GM03348 (cell line): ENCODE measurements at places on chromosomes 6 and 20.

- DNase-seq = peak; percentile 68
Measured at GRCh38 chr20:58891718-58892140, 39.2 kb downstream of the GNAS start.

GRCh38 chr6:28258877-28259777 is at the start of gene NKAPL:
NKAPL (plus strand) TSS chr6:28259297; CDS start chr6:28259372, 75 bp downstream.
- peak; percentile 66 for DNase-seq

GRCh38 chr6:13405961-13406477 is 77.7 kb upstream of the TBC1D7 start:
- DNase-seq = no peak

DNA sequence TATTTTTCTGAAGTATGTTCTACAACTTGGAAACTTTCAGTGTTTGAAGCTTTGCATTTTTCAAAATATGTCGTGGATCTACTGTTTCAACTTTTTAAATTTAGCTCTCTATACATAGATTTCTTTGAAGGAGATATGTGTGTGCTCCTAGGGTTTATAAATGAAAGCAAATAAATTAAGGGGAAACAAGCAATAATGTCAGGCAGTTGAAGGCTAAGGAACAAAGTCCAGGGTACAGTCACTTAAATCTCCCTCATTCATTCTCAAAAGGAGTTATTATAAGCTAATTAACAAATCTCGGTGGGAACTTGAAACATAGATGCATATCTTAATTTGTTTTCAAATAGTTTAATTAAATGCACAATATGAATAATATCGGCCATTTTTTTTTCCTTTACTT is 79.4 kb downstream of the SAMD5 start:
- DNase-seq = no peak

DNA sequence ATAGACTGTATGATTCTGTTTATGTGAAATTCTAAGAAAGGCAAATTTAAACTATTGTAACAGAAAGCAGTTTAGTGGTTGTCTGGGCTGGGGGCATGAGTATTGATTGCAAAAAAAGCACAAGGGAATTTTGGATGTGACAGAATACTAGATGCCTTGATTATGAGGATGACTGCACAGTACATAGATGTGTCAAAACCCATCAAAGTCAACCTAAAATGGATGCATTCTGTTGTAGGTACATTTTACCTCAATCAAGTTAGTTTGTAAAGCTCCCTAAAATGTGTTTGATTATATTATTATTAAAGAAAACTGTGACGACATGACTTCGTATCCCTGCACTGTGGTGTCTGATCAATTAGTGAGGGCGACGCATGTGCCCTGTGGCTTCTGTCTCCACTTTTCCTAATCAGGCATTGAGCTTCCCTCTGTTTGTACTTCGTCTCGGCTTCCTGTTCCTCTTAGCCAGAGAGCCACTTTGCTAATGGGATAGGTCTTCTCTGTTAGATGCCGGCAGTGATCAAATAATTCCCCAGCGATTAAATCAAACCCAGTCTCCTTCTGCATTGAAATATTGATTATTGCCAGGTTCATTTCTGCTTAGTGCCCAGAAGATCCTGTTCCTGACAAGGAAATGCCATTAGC is 118.3 kb upstream of the GGTLC1 start:
- no peak for DNase-seq

DNA sequence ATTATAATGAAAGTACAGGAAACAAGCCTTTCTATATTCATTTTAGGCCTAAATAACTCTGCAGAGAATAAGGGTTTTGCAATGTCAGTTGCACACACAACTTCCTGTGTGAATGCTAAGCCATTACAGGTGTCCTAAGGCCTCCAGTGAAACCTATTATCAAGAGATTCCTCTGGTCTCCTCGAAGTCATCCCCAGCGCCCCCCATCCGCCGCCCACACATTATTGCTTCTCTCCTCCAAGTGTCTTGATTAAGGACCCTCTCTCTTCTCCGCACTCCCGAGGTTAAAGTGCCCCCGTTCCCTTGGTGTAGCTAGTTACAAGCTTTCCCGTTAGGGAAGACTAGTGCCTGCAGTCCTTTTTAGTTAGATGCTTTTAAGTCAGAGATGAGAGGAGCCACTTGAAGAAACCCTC is 1.3 kb downstream of the HIVEP2 start:
- DNase-seq = peak; percentile 16

- DNase-seq = no peak
Measured at GRCh38 chr6:33990061-33990541, 155.8 kb downstream of the GRM4 start.

GRCh38 chr20:59365611-59366285 is 65.3 kb downstream of the EDN3 start:
- DNase-seq = no peak

DNA sequence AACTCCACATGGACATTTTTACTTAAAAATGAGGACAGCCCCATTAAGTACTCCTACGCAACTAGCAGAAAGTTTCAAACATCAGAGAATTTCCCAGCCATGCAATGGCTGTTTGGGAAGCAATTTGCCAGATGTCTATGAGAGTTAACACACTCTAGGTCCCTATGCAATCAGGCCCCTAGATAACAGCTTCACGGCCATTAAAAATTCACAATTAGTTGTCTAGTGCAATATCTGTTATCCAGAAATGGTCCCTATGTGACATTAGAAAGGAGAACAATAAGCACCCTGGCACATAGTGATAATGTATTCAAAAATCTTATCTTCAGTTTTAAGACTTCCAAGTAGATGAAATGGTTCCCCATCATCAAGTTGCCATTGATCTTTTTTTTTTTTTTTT is 174.3 kb upstream of the NRSN1 start:
- DNase-seq = no peak

GRCh38 chr20:46192376-46192944 is 74.3 kb downstream of the CD40 start:
- DNase-seq = no peak

- DNase-seq = no peak
Measured at GRCh38 chr20:53944796-53945195, 125.6 kb downstream of the BCAS1 start.
